Colonic mucosa (tissue), 4 donors: ENCODE measurements at places on chromosomes 3 and 15.

GRCh38 chr15:98268163-98268562, 307.7 kb downstream of the ARRDC4 start:
- no peak for DNase-seq

- peak; percentile 91 for DNase-seq
Observed at GRCh38 chr3:170356596-170357175, 829 bp upstream of the SKIL start.

- DNase-seq = no peak
Observed at GRCh38 chr3:147914532-147914931, 505.4 kb downstream of the ZIC1 start.

DNA sequence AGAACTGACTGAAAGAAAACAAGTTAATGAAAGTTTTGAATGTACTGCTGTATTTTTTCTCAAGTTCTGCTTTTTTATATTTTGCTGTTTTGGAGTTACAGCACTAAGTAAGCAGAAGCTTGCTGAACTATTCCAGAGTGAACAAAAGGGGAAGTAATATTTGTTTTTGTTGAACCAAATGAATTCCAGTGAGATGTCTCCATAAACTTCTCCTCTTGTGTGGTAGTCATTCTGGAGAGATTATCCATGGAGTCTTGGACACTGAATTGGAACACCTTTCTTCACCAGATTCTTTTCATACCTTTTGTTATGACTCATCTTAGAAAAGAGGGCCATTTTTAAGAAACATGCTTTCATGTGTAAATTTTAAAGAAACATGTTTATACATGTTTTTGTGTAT, 8.8 kb downstream of the ANKUB1 start:
- DNase-seq = no peak

DNA sequence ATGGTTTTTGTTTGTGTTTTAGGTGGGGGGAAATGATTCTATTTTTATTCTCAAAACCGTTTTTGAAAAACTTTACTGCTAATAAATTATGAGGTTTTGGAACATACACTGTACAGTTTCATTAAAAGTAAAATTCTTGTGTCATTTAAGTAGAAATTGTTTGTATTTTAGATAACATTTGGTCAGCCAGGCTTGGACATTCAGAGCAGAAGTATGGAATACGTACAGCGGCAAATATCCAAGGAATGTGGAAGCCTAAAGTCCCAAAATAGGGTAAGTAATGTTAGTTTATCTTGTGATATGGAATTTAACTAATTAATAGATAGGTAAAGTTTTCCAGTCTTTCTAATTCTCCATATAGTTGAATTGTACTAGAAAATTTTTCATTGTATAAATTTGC, 96.6 kb downstream of the SPRED1 start:
- no peak for DNase-seq

DNA sequence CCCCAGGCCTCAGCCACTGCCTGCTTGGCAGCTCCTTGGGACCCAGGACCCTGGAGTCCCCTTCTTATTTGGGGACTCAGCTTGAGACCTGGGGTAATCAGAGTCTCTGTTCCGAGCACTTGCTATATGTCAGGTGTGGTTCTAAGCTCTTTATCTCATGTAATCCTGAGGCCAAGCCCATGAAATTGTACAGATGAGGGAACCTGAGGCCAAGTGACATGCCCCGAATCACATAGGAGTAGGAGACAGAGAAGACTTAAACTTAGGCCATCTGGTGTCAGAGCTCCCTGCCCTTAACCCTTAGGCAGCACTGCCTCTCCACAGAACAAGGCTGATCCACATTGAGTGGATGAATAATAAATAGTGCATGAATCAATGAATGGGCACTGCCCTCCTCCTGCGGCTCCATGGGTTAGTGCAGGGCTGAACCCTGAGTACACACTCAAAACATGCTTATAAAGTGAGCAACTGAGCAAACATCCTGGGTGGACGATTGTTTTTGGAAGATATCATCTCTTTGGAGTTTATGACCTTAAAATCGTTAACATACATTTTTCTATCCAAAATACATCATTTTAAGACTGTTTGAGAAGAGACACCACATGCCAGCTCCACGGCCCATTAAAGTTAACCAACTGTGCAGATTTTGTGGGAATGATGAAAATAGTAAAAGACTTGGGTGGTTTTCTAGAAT, 33.2 kb upstream of the IQSEC1 start:
- no peak for DNase-seq

DNA sequence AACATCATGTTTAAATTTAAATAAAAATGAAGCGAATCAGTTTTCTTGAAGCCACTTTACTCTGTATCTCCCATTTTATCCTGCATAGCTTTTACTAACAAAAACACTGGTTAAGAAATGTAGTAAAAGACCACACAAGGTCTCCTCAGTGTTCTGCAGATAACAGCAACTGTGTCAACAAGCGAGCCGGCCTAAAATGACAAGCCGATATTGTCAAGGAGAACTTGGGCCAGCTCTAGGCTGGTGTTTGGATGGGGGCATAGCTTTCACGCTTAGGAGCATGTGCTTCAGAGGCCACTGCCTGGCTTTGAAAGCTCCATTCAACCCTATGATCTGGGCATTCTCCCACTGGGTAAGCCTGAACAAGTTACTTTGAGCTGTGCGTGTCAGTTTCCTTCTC, 38.1 kb downstream of the MFSD1 start:
- no peak for DNase-seq

GRCh38 chr3:117903226-117903625, 1131.4 kb downstream of the IGSF11 start:
- no peak for DNase-seq

DNA sequence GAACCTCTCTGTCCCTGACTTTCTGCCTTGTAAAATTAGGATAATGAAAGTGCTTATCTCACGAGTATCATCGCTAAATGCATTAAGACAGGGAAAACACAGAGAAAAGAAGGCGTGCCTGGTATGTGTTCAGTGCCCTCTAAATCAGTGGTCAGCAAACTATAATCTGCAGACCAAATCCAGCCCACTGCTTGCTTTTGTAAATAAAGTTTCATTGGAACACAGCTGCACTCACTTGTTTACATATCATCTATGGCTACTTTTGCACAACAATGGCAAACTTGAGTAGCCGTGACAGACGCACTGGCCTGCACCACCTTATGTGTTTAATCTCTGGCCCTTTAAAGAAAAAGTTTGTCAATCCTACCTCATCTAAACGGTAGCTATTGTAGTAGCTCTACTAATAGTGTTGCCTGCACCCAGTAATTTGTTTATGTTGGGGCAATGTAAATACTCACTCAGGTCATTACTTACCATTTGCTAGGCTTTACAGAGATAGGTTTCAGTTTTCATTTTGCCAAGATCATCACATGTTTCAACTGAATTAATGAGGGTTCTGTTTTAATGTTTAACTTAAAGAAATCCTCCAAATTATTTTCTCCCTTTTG, 229.4 kb downstream of the FEZF2 start:
- DNase-seq = no peak
